Bronchus fibroblast of lung (primary cell): ENCODE measurements at places on chromosomes 2 and 18. TPM values are rescaled to one million over a fixed set of nuclear protein-coding genes. Genes with fewer than 3 reads are reported as not detected.

The IL36A gene
- total RNA-seq: not detected in 2 replicates

The NYAP2 gene
- total RNA-seq: not detected in 2 replicates

The SLC4A3 gene
- 1.3 and 1.8 TPM in 2 replicates for total RNA-seq

The PLGLB2 gene
- total RNA-seq: 0.89 TPM in 1 of 2 replicates, not detected in the other
